Activated CD4-positive, alpha-beta T cell treated with anti-CD3 and anti-CD28 coated beads, Interleukin-2, amount 50 U/mL, for 24 hours (primary cell): ENCODE measurements at places on chromosomes 11 and 22.

GRCh38 chr11:34508524-34508923 lies 5.1 kb downstream of the ELF5 start:
- no peak for DNase-seq

DNA sequence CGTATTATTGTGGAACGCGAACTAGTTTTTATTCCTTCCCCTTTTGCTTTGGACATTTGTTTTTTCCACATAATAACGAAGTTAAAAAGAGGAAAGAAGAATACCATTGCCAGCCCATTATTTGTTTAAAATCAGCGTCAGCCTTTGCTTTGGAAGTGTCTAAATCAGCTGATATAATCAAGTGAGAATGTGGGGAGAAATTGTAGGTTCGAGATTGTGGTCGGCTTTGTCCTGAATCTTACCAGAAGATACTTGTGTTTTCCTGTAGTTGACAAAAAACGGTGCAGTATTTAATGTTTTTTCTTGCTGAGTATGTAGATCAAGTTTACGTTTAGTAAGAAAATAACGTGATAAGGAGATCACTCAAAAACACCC lies 935 bp downstream of the ZNF143 start:
- DNase-seq = no peak

- no peak for DNase-seq
Observed at GRCh38 chr11:131275580-131275979, 94.8 kb upstream of the NTM start.

- DNase-seq = peak; percentile 52
Observed at GRCh38 chr22:41526830-41527799, 17.2 kb downstream of the POLR3H start.

- no peak for DNase-seq
Observed at GRCh38 chr11:27295928-27296327, 67.1 kb downstream of the CCDC34 start.

GRCh38 chr22:19648419-19648929 lies 65.8 kb upstream of the SEPTIN5 start:
- no peak for DNase-seq

DNA sequence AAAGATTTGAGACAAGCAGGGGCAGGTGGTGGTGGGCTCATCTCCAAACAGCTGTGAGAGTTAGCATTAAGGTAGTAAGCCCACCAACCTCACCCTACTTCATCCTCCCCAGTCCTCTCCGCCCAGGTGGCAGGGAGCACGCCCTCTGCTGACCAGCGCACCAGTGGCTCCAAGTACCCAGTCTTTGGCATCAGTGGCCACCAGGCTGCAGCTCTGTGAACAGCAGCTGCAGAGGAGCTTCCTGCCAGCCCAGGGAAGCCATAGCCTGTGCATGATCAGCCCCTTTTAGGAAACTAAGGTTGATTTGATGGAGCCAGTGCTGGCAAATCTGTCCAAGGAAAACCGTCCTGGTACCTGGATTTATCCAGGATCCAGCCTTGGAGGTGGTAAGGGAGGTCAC lies 21.7 kb downstream of the CAVIN3 start:
- no peak for DNase-seq

DNA sequence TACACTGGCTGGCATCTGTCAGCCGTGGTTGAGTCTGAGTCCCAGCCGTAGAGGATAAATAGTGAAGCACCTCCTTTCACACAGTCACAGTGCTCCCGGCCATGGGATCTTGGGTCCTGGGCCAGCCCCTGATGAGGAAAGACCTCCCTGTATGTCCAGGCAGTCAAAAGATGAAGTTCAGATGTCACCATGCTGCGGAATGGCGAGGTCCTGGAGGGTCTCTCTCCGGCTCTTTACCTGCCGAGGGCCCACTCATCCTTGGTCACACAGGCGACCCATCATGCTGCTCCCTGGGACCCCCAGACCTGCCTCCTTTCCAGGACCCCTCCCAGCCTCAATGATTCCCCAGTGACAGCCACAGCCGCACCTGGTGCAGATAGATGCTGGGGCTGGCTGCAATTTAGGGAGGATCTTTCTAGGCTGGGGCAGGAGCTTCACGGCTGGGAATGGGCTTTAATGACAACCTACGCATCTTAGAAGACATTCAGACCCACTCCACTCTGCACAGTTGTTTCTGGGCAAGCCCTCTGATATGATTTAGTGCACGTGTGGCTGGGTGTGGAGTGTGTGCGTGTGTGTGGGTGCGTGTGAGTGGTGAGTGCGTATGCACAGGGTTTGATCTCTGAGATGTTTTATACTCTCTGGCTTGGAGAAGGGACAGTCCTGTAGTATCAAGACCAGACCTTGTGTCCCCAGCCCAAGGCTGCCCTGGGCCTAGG lies 79.7 kb downstream of the FBLN1 start:
- no peak for DNase-seq

GRCh38 chr11:102323542-102324251 lies 6.4 kb downstream of the BIRC3 start:
- no peak for DNase-seq

DNA sequence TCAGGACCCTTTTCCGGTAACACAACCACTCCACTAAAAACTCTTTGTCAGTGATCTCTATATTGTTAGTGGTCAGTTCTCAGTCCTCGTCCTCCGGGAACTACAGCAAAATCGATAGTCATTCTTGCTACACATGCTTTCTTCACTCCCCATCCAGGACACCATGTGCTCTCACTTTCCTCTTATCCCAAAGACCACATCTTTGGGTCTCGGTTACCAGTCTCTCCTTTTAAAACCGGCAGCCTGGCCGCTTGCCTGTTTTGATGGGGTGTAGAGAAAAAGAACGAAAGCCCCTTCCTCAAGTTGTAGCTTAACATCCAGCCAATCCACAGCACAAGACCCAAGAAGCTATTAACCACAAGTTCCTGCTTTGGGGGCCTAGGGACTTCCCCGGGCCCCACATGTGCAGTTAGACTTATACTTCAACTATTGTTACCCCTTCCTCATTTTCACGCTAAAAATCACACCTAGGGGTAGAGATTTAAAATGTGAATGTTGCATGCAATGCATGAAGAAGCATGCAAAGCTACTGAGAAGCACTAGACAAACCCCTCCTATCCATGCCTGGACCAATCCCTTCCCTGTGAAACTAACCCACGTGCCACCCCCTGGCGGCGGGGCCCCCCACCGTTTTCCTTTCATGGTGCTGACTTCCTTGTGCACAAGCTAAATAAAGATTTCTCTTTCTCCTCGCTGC lies 1.5 kb upstream of the TOLLIP start:
- no peak for DNase-seq

- no peak for DNase-seq
Observed at GRCh38 chr11:45365961-45366618, 79.9 kb upstream of the SYT13 start.

DNA sequence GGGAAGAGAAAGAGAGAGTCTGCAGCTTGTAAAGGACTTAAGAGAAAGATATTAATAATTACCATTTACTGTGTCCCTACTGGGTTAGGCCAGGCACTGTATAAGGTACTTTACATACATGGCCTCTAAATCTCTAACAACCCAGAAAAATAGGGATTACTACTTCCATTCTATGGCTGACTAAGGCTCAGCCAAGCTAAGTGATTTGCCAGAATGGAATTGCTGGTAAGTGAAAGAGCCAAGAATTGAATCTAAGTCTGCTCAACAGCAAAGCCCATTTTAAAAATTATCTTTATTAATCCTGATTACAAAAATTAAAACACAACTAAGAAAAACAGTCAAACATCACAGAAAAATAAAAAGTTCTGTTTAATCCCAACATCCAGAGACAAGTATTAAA lies 21.4 kb downstream of the XRRA1 start:
- DNase-seq = no peak

DNA sequence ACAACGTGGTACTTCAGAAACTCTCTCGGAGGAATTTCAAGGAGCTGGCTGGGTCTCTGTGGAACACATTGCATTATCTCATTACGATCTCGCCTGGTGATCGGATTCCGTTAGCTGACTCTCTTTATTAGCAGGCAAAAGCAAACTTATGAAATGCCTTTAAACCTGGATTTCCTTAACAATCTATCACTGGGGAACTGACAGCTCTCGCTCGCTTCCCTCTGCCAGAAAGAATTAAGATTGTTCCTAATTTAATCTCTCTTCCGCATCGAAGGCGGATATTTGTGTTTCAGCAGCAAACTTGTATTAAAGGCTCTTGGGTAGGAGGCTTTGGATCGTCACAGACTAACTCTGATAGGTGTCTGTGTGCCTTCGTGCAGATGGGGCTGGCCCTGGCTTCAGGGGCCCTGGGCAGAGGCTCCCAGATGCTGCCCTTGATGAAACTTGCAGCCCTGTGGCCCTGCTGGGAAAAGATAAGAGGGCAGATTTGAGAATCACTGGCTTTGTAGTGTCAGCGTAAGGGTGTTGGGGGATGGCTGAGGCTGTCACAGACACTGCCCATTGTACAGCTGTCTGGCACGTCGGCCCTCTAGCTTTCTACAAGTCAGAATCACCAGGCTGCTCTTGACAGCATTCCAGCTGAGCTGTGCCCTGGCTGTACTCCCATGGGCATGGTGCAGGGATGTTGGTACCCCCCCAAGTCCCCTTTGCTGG lies 162.2 kb upstream of the NECTIN1 start:
- no peak for DNase-seq

GRCh38 chr11:10607462-10608132 lies 39.1 kb upstream of the LYVE1 start:
- DNase-seq = no peak

GRCh38 chr11:83037877-83038276 lies 33.8 kb downstream of the RAB30 start:
- no peak for DNase-seq

DNA sequence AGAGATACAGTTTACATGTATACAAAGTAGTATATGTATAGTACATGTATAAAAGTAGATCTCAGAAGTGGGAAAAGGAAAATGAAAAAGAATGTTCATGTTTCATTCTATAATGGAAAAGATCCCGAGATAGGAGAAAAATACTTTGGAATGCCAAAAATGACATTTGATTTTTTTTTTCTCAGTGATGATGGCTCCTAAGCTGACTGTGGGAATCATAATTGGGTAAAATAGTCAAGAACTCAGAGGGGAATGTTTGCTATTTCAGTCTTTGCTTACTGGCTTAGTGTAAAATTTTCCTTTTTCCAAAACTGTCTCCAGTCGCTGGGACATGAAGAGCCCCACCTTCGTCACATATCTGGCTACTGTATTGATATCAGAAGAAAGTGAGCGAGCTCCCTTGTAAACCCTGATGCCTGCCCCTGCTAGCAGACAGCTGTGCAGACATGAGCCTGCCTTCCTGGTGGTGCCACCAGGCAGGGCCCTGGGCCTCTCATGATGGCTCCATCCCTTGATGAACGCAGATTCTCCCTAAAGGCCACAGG lies 944.6 kb downstream of the NTM start:
- no peak for DNase-seq

DNA sequence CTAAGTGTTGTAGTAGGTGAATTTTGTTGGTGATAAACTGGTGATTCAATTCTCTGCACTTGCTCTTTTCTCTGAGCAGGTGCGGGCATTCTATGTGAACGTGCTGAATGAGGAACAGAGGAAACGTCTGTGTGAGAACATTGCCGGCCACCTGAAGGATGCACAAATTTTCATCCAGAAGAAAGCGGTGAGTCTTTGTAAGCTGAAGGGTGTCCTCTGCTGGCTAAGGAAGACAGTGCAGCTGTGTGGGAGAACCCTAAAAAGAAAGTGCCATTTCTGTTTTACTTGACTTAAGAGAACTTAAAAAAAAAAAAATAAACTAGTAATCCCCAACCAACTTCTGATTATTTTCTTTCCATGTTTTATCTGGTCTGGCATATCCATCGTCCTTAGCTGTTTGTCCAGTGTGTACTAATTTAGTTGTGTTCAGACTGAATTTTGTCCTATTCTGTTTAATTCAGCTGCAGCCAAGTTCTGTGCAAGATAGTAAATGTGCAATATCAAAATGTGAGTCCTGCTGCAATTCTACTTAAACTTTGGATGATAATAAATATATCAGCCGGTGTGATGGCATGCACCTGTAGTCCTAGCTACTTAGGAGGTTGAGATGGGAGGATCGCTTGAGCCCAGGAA lies 29.6 kb downstream of the CAT start:
- DNase-seq = no peak

DNA sequence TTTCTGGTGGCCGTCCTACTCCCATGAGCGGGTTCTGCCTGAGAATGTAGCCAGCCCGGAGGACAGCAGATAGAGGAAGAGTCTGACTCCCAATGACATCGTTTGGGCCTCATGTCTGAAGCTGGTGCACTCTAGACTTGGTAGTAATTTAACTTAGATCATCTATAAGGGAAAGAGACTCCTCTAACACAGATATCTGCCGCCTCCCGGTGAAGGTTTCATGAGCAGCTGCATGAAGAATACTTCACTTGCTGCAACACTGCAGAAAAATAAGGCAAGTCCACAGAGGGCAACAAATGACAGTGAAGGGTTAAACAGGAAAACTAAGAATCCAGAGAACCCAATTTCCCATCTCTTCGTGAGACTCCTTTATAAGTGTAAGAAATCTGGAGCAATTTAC lies 5.9 kb upstream of the ARL2 start:
- no peak for DNase-seq

GRCh38 chr22:20549232-20549841 lies 41.9 kb downstream of the MED15 start:
- peak; percentile 30 for DNase-seq

- DNase-seq = no peak
Observed at GRCh38 chr11:31882951-31883392, 71.8 kb upstream of the PAX6 start.

- DNase-seq = no peak
Observed at GRCh38 chr22:38412435-38413084, 42.4 kb downstream of the KCNJ4 start.

DNA sequence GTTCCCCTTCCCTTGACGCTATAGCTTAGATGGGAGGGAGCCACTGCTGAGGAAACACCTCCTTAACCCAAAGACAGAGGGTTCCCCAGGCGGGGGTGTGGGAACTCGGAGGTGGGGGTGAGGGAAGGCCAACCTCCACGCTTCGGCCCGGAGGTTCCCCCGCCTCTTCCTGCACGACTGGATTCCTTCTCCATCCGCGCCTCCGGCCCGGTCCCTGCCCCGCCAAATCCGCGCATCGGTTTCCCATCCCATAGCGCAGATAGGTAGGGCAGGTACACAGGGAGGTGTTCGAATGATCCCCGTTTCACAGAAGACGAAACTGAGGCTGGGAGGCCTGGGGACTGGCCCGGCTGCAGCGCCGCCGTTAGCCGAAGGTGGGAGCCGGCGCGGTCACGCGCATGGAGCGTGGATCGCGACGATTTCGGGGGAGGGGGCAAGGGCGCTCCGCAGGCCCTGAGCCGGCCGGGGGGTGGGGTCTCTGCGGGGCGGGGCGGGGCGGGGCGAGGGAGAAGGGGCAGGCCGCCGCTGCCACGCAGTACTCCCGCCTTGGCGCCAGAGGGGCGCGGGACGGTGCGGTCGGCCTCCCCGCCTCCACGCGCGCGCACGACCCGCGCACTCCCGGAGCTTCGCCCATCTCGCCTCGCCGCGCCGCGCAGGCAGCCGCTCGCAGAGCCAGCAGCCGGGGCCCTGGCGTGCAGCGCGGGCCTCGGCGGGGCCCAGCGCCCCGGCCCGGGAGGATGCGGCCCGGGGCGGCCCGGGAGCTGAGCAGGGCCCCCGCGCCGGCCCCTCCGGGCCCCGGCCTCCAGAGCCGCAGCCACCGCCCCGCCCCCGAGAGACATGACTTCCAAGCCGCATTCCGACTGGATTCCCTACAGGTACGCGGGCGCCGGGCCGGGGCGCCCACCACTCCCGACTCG lies at the start of gene TUB:
TSS of gene TUB (plus strand) at position 538 of the 917 bp plus-strand sequence. CDS start at position 838, 300 bp downstream.
- DNase-seq = no peak
